ENCODE measurements at places on chromosomes 3 and 15.

DNA sequence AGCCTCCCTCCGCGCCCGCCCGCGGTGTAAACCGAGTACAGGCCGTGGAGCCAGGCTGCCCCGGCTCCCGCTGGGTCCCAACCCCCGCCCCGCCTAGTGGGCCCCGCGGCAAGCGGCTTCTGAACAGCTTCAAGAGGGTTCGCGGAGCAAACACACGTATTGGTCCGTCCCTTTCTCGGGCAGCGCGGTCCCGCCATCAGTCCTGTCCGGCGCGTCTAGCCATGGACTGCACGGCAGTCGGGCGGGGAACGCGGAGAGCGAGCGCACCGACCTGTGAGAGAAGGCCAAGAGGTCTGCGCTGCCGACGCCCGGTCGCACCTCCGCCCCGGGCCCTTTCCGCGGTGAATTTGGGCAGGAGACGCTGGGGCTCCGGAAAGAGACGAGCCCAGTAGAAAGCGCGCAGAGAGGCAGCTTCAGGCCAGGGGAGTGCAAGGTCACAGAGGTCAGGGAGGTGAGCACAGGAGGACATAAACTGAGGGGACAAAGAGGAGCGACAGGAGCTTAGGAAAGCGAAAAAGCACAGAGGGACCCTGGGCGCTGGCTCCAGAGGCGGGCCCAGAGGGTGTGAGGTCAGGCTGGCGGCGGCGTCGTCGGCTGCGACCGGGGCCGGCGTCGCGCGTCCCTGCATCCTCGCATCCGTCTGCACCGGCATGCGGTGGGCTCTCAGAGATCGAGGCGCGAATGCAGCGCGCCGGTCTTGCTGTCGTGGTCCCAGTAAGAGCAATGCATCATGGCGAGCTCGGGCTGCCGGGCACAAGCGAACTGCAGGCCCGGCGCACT, 1.8 kb downstream of the FOXL2 start:
- no peak for DNase-seq

- DNase-seq = no peak
Measured at GRCh38 chr3:63582943-63583500, 69.5 kb upstream of the SNTN start.

GRCh38 chr3:125143538-125143937, 69.0 kb downstream of the SLC12A8 start:
- no peak for DNase-seq

DNA sequence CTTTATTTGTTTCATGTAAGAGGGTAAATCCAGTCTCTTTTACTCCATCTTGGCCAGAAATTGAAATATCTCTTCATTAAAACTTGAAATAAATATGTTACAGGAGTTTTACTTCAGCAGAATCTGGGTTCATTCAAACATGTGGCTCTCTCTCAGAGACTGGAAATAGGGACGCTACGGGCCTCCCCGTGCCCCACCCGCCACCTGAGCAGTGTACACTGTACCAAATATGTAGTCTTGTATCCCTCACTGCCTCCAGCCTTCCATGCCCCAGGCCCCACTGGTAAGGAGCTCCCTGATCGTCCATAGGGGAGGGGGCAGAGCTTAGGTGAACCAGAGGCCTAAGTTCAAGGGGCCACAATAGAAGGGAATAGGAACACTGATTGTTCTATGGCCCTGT, 36.0 kb downstream of the RPL39L start:
- DNase-seq = no peak

GRCh38 chr3:159829056-159829455, 159.6 kb upstream of the IL12A start:
- no peak for DNase-seq

All from nucleus accumbens (tissue), 56 donors.